ENCODE measurements at places on chromosomes 4 and X.

GRCh38 chrX:85112293-85112692, 108.6 kb downstream of the APOOL start:
- DNase-seq = no peak

DNA sequence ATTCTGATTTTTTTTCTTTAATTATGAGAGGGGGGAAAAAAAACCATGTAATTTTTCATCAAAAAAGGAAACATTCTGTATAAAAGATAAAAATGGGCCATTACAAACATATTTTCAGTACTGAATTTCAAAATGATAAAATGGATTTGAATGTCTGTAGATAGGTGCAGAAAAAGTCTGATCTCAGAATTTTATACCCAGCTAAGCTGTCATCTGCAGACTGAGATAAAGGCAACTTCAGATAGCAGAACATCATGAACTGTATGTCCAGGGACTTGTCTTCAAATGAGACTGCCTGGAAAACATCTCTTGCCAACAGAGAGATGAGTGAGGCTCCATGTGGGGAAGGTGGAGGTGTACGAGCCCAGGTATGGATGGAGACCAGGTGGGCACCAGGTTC, 118.5 kb upstream of the PSAPL1 start:
- no peak for DNase-seq

GRCh38 chrX:20437683-20438082, 171.0 kb upstream of the RPS6KA3 start:
- no peak for DNase-seq

DNA sequence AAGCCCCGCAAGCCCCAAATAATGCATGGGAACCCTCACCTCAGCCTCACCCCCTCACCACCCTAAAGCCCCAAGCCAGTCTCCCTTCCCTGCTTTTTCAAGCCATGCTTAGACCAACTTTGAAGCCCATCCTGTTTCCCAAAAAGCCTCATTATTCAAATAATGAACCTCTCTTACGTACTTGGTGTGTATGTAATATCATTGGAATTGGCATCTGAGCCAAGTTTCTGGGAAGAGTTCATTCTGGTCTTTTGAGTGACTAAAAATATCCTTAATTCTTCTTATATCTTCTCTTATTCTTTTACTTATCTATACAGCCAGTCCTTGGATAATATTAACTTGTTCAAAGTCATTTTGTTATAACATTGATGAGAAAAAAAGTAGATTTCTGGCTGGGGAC, 875.8 kb upstream of the SLIT2 start:
- DNase-seq = no peak

DNA sequence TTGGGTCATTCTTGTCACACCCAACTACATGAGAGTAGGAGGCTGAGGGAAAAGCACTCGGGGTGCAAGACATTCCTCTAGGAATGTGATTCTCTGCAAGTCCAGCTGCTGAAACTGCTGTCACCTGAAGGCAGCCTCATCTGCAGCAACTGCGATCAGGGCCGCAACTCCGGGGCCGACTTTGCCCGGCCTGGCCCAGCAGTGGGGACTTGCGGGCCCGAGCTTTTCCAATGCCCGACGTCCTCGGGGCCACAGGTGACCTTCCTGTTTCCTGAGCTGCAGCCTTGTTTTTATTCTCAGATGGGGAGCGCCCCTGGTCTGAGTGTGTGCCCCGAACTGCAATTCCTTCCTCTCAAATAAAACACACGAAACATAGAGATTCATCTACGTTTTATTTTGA, 104.7 kb upstream of the NKX1-1 start:
- no peak for DNase-seq

- DNase-seq = no peak
Measured at GRCh38 chr4:121070274-121070673, 2.1 kb downstream of the NDNF start.

DNA sequence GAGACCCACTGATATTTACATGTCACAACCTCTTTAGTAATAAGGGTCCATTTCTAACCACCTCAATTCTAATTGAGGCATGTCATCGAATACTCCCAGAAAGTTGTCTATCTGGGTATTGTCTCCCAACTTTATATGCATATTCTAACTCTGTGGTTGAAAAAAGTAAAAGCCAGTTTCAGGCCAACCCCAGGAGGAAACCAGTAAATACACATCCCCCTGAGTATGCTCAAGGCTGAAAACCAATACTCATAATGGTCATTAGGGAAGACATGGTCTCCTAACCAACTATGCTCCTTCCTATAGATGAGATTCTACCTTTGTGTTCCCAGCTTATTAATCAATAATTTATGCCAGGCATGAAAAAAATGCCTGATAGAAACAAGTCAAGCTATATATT, 96.6 kb downstream of the SH3KBP1 start:
- DNase-seq = no peak

- DNase-seq = no peak
Measured at GRCh38 chr4:162229670-162230069, 65.9 kb upstream of the FSTL5 start.

- no peak for DNase-seq
Measured at GRCh38 chrX:52349681-52350080, 19.1 kb upstream of the XAGE2 start.

DNA sequence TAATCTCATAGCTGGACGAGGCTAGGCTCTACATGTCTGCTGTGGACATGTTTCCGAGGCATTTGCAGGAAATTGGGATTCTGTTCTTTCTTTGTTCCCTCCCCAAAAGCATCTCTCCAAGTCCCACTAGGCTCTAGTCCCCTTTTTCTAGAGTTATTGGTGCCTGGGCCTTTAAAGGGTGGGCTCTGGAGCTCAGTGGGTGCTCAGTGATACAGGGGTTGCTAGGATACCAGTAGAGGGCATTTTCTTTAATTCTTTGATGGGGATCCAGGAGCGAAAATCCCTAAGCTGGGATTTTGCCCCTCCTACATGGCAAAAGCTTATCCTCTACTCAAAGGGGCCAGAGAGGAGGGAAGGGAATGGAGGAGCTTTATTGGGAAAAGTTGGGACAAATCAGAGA, 34.2 kb downstream of the ARHGEF9 start:
- DNase-seq = no peak

DNA sequence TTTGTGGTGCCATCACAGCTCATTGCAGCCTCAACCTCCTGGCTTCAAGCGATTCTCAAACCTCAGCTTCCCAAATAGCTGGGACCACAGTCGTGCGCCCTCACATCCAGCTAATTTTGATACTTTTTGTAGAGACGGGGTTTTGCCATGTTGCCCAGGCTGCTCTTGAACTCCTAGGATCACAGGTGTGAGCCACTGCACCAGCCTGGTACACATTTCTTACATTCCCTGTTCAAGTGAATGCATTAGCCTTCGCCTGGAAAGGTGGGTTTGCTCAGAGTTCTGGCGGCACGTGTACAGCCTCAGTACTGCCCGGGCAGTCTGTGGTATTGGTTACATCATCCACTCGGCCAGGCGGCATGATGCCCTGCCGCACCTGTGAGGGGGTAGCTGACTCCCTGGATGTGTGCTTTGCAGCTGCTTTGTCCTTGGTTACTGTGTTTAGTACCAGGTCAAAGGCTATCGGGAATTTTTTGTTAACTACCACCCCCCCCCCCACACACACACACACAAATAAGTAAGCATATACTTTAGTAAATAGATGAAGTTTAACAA, 57.1 kb downstream of the TNIP2 start:
- no peak for DNase-seq

DNA sequence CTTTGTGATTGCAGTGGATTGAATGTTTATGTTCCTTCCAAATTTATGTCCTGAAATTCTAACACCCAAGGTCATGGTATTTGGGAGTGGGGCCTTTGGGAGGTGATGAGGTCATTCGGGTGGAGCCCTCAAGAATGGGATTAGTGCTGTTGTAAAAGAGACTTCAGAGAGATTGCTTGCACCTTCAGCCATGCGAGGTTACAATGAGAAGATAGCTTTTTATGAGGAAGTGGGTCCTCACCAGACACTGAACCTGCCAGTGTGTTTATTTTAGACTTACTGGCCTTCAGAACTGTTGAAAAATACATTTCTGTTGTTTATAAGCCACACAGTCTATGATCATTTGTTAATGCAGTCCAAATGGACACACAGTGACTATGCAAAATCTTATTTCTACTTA, 161.0 kb upstream of the GPRIN3 start:
- DNase-seq = no peak

- no peak for DNase-seq
Measured at GRCh38 chr4:118158763-118159375, 124.6 kb downstream of the NDST3 start.

DNA sequence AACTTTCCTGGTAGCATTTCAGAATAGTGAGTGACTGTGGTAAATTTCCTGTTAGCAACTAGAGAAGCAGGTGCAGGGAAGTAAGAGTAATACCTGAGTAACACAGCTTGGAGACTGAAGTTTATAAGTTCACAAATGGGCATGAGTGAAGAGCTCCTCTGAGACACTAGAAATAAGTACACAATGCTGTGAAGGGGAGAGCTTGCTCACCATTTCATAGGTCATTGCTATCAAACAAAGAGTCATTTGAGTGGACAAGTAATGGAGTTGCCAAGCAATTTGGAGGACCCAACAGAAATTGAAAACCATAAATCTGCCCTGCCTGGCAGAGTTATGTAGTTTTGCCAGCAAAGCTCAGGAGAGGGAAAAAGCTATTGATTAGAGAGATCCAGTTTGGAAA, 523.6 kb downstream of the TRAM1L1 start:
- DNase-seq = no peak

DNA sequence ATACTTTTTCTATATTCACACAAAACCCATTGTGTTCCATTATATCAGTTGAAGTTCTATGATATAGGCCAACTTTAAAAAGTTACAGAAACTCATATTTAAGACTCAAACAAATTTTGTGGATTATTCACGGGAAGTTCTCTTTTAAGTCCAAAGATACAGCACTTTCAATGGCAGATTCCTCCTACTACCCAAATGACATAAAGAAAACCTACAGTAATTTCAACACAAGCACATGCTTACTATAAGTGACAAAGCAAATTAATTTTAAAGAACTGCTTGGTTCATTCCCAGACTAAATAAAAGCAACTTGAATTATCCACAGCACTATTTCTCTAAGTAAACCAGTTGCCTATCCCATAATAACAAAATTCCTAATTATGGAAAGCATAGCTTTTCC, 4.1 kb downstream of the PPA2 start:
- peak; percentile 29 for DNase-seq

DNA sequence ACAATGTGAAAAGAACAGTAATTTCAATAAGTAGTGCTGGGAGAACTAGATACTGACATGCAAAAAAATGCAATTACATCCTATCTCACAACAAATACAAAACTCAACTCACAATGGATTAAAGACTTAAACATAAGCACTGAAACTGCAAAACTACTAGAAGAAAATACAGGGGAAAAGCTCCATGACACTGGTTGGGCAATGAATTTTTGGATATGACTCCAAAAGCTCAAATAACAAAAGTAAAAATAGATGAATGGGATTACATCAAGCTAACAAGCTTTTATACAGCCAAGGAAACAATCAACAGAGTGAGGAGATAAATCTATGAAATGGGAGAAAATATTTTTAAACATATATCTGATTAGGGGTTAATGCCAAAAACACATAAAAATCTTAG, 53.1 kb downstream of the ANKRD17 start:
- no peak for DNase-seq

- DNase-seq = no peak
Measured at GRCh38 chr4:41505161-41505661, 32.7 kb upstream of the LIMCH1 start.

- DNase-seq = no peak
Measured at GRCh38 chr4:41611881-41612871, 74.2 kb downstream of the LIMCH1 start.

GRCh38 chr4:5782829-5783476, 72.0 kb downstream of the EVC start:
- DNase-seq = no peak

DNA sequence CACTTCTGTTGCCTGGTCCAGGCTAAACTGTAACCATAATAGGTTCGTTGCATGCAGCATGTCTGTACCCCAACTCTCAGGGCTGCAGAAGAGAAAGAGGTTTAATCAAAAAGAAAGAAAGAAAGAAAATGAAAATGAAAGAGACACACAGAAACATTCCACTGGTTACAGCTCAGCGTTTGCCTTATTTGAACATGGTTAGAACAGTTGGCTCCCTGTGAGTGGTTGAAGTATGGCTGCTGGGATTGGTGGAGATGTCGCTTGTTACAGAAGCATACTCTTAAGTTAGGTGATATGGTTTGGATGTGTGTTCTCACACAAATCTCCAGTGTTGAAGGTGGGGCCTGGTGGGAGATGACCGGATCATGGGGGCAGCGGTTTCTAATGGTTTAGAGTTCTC, 36.3 kb downstream of the ARSD start:
- no peak for DNase-seq

DNA sequence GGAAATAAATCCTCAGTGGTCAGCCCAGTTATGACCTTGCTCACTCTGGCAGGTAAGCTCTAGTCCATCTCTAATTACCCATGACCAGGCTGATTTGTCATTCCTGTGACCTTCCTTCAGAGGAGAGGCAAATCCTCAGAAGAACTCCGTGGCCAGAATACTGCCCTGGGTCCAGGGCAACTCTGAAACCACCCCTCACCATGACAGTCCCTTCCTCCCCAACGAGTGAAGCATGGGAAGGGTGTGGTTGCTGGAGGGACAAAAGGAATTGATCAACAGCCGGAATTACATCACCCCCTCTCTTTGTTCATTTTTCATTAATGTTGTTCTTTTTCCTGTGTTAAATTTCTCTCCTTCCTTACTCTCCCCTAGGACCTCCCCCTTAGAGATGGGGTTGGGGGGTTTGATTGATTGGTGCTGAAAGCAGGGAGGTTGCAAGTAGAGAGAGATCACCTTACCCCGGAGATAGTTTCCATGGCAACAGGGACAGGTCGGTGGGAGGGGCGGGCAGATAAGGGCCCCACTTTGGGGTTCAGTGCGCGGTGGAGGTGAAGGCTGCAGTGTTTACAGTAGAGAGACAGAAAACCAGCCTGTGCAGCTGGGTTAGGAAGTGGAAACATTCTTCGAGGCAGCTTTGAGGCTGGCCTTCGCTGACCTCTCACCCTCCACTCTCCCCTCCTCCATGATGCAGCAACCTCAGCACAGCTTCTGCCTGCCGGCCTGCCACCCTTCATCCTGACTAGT, 647.4 kb downstream of the BCOR start:
- no peak for DNase-seq

DNA sequence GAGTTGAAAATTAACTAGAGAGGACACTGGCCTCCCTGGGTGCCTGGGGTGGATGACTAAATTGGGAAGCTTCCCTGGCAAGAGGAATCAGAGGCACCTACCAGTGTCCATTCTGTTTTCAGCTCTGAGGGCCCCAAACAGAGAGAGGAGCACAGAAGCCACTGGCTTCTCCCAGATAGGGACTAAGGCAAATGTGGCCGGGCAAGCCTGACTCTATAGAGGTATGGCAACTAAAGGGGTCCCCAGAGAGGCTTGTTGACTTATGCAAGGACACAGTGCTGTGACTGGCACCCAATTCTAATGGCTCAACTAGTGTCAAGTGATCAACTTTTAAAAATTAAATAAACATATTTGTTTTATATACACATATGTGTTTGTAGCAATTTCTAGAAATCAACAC, 17.2 kb downstream of the TRPC3 start:
- DNase-seq = no peak
